ENCODE measurements at places on chromosomes 16 and 17.

GRCh38 chr16:63890081-63890480, 1231.8 kb downstream of the CDH11 start:
- no peak for DNase-seq

GRCh38 chr16:89873972-89874689, 739 bp downstream of the TCF25 start:
- DNase-seq, result peak; percentile 95

DNA sequence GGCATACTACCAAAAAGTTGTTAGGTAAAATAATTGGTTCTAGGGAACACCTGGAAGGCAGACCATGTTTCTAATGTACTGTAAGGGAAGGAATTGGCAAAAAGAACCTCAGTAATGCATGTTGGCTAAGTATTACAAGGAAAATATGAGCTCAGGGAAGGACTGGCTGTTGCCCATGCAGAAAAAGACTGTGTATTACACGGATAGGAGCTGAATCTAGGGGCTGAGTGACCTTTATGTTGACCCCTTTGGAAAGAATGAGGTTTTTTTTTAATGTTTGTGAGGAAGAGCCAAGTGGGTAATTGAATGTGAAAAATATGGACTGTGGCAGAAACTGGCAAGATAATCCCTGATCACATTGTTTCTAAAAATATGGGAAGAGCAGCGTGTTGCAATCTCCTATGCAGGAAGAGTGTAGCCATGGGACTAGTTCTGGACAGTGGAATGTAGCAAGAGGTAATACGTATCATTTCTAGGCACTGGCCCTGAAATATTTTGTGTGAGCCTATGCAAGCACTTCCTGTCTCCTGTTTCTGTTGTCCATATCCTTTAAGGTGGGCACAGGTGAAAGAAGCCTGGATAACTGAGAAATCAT, 95.1 kb upstream of the CNTNAP4 start:
- no peak for DNase-seq

- DNase-seq, result no peak
Observed at GRCh38 chr17:65407017-65407416, 154.4 kb downstream of the AXIN2 start.

- DNase-seq, result no peak
Observed at GRCh38 chr16:74487634-74488495, 66.6 kb upstream of the CLEC18B start.

DNA sequence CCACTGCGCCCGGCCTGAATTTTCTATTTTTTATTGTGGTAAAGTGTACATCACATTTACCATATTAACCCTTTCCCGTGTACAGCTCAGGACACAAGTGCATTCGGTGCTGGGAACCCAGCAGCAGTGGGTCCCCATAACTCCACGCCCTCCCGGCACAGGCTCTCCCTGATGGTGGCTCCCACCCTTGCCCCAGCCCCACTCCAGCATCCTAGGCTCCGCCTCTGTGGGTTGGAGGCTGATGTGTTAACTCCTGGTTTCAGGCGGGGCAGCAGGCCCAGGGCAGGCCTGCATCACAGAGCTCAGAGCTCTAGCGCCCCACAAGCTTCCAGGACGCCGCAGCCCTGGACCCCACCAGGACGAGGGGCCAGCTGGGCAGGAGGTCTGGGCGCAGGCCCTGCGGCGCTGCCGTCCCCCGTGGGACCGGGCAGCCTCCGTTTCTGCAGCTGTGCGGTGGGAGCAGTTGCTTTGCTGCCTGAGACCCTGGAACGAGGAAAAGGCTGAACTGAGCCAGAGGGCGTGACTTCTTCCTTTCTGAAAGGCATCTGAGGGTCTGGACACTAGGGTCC, 19.6 kb downstream of the ZFPM1 start:
- DNase-seq, result no peak

DNA sequence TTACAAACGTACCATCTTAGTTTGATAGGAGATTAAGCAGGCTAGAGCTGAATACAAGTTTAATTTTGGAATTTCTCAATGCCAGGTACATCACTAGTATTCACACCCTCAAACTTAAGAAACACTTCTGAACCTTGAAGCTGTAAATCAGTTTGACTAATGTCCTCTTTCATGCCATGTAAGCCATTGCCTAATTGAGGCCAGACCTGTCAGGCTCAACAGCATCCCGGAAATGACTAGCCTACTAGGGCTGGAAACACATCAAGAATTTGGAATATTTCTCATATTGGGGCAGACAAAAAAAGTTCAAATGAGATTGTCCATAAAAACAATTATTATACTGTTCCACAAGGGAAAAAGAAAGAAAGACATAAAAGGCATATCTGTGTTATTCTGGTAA, 1.7 kb downstream of the USP32 start:
- DNase-seq, result no peak

- DNase-seq, result peak; percentile 44
Observed at GRCh38 chr16:22141767-22142166, 20.5 kb upstream of the SDR42E2 start.

DNA sequence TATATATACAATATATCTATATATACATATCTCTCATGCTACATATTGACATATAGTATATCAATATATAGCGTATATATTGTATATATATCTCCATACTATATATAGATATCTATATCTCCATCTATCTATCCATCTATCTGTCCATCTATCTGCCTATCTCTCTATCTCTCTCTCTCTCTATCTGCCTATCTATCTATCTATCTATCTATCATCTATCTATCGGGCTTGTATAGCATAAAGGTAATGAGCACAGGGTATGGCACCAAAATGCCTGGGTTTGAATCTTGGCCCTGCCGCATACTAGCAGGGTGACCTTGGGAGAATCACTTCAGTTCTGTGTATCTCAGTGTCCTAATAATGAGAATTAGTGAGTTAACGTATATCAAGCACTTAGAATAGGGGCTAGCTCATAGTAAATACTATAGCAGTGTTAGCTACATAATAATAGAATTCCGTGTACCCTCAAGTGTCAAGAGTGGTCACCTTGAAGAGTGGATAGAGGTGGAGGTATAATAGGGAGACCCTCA, 1.5 kb downstream of the ST6GALNAC1 start:
- no peak for DNase-seq

DNA sequence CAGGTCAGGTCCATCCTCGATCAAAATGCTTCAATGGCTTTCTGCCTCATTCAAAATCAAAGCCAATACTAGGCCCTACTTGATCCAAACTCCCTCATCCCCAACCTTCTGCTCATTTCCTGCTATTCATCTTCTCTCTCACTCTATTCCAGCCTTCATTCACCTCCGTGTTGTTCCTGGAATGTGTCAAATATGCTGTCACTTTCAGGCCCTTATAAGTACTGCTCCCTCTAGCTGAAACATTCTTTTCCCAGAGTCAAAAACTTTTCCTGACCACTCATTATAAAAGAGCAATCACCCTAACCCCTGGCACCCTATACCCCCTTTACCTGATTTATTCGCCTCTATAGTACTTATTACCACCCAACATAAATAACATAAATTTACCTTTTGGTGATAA, 303.7 kb upstream of the PMFBP1 start:
- DNase-seq, result no peak

GRCh38 chr16:16938009-16938408, 532.8 kb downstream of the XYLT1 start:
- no peak for DNase-seq
